ENCODE measurements at places on chromosomes 1 and 21. TPM values are rescaled to one million over a fixed set of nuclear protein-coding genes. Genes with fewer than 3 reads are reported as not detected.

NPPA gene
- total RNA-seq, result not detected

CFHR1 gene
- total RNA-seq, result 0.15 TPM

IL19 gene
- not detected for total RNA-seq

CRYAA gene
- total RNA-seq, result not detected

GPR37L1 gene
- total RNA-seq, result 0.14 TPM

CSF3R gene
- not detected for total RNA-seq

CD2 gene
- total RNA-seq, result not detected

LGR6 gene
- total RNA-seq, result 0.77 TPM

HDGF gene
- total RNA-seq, result 429 TPM

CDA gene
- 32.9 TPM for total RNA-seq

CNN3 gene
- total RNA-seq, result 51.3 TPM

ACBD3 gene
- total RNA-seq, result 30.2 TPM

ACTA1 gene
- total RNA-seq, result 0.21 TPM

NUDT4B gene
- total RNA-seq, result 1.2 TPM

MAN1C1 gene
- total RNA-seq, result 0.77 TPM

CCDC185 gene
- total RNA-seq, result not detected

FNBP1L gene
- total RNA-seq, result 26.4 TPM

NID1 gene
- total RNA-seq, result 9.8 TPM

ANGPTL3 gene
- not detected for total RNA-seq

TTC3 gene
- 32.0 TPM for total RNA-seq

KCNJ6 gene
- 4.3 TPM for total RNA-seq

SLC45A1 gene
- total RNA-seq, result 7.2 TPM

FAM131C gene
- 17.8 TPM for total RNA-seq

C1orf185 gene
- not detected for total RNA-seq

TRIM33 gene
- 11.7 TPM for total RNA-seq

CD1E gene
- not detected for total RNA-seq
